GM10248 (cell line): ENCODE measurements at places on chromosomes 1 and 21.

DNA sequence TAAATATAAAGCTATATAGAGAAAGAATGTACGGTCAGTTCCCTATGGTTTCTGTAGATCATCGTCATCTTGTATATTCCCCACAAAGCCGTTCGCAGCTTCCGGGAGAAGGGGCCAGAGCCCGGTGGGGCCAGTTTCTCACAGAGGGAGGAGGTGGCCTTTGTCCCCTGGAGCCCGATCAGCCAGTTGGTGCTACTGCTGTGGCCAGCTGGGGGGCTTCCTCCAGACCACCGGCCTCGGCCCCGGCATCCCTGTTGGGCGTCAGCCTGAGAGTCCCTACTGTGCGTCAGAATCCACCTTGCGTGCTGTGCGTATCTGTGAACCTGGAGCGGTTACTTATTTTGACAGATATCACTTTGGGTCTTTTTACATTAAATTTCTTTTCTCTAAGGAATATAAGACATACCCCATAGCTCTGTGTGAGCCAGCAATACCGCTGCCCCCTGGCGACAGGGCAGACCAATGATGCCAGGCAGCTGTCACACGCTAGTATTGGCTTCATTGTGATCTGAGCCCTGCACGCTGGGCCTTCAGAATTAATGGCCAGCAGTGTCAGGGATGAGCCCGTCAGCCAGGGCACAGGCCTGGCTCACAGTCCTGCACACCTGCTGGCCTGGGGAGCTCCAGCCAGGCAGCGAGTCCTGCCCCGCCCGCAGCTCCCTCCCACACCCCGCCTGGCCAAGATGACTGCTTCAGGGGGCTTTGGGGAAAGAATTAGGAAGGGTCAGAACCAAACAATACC lies 145.9 kb downstream of the PGBD5 start:
- no peak for DNase-seq

- DNase-seq: no peak
Observed at GRCh38 chr1:3439346-3440299, 14.8 kb upstream of the ARHGEF16 start.

DNA sequence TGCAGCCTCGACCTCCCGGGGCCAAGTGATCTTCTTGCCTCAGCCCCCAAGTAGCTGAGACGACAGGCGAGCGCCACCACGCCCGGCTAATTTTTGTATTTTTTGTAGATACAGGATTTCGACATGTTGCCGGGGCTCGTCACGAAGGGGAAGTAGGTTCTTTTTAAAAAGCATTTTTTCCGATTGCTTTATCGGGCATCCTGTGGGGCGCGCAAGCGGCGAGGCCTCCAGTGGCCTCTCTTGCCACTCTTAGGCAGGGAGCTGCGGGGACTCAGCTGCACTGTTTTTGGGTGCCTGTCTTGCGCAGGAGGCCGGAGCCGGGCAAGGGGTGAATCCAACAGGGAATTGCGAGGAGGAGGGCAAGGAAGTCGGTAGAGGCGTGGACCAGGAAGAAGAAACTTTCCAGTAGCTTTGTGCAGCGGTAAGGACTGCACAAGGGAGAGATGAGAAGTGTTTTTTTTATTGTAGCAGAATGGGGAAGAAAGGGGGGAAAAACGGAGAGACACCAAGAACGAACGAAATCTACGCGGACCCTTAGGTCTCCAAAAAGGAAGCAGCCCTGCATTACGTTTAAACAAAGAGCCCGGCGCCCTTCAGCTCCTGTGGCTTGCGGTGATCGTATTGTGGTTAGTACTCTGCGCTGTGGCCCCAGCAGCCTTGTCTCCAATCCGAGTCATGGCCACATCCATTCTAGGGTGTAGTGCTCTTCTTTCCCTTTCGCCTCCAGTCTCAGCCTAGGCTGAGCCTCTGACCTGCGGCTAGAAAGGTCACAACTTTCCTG lies 164.8 kb downstream of the PPIAL4G start:
- DNase-seq: peak; percentile 69

DNA sequence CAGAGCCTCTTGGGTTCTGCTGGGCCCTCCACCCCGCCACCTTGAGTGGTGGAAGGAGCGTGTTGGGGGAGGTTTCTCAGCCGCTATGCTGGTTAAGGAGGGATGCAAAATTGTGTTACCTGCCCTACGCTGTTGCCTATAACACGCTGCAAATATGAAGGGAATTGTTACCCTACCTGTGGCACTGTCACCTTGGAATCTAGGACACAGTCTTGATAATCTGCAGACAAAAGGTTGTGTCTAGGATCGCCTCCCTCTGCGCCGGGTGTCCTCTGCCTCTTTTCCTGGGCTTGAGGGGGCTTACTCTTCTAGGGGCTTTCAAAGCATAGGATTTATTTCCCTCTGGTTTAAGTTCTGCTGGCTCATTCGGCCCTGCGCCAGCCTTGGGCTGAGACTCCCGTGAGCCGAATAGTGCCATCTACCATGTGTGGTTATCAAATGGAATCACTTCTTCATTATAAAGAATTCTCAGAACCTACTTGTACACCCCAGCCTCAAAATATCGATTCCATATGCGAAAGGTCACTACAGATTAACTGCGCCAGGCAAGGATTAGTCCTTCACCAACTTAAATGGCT lies 697 bp downstream of the SLC22A15 start:
- DNase-seq: no peak

GRCh38 chr1:244730153-244730933 lies 77.4 kb downstream of the DESI2 start:
- DNase-seq: peak; percentile 37

- DNase-seq: no peak
Observed at GRCh38 chr1:207960346-207960745, 49.4 kb upstream of the CD34 start.

- DNase-seq: no peak
Observed at GRCh38 chr1:79781261-79781660, 774.7 kb upstream of the ADGRL4 start.

DNA sequence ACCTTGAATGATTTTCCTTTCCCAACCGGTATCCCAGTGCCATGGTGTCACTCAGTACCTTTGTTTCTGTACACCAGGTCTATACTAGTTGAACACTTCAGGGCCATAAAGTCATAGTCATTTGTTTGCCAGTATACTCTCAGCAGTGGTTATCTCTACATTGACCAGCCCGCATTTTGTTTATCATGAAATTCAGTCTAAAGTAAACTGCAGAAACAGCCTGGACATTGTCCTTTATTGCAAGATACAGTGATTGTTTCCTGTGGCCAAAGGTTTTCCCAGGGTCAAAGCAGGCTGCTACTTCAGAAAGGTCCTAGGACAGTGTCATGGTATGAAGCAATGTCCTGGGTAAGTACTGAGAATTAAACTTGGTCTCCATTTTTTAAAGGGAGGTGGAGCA lies 407.4 kb downstream of the RWDD3 start:
- no peak for DNase-seq

DNA sequence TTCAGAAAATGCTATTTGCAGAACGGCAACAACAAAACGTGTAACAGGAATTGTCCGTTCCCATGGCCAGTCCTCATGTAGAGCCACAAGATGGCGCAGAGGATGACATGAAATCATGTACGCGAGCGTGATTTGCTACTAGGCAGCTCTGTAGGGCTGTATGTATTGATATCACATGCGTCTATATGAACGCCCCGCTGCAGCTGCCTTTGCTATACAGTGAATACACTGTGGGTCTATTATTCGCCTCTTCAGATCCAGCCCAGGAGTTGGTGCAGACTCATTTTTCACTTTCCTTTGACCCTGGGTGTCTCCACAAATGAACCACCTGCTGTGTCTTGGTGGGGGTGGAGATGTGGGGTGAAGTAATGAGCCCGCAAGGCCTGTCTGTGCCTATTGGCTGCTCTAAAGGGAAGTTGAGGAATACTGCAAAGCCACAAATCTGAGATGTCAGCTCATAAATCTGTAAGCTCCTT lies 361.5 kb downstream of the KIF26B start:
- no peak for DNase-seq

GRCh38 chr1:234405676-234406075 lies 32.4 kb downstream of the COA6 start:
- no peak for DNase-seq

DNA sequence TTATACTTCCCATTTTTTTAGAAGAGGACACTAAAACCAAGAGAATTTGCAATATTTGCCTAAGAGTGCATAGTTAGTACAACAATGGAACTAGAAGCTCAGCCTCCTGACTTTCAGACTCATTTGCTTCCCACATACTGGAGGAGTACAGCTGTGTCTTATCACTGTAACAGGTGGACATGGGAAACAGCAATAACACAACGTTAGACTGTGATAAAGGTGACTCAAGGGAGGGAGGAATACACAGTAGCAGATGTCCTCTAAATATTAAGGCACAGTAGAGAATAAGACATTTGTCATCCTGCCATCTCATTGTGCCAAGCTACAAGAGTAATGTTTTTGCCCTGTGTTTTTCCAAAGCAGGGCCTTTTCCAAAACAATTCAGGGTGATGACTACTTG lies 55.4 kb upstream of the JAK1 start:
- no peak for DNase-seq

- DNase-seq: no peak
Observed at GRCh38 chr1:8332806-8333205, 14.9 kb downstream of the SLC45A1 start.

- no peak for DNase-seq
Observed at GRCh38 chr1:74340656-74341055, 105.5 kb downstream of the TNNI3K start.

- no peak for DNase-seq
Observed at GRCh38 chr21:38729754-38730379, 75.9 kb upstream of the ETS2 start.

- DNase-seq: no peak
Observed at GRCh38 chr1:18531503-18531845, 50.7 kb downstream of the KLHDC7A start.

DNA sequence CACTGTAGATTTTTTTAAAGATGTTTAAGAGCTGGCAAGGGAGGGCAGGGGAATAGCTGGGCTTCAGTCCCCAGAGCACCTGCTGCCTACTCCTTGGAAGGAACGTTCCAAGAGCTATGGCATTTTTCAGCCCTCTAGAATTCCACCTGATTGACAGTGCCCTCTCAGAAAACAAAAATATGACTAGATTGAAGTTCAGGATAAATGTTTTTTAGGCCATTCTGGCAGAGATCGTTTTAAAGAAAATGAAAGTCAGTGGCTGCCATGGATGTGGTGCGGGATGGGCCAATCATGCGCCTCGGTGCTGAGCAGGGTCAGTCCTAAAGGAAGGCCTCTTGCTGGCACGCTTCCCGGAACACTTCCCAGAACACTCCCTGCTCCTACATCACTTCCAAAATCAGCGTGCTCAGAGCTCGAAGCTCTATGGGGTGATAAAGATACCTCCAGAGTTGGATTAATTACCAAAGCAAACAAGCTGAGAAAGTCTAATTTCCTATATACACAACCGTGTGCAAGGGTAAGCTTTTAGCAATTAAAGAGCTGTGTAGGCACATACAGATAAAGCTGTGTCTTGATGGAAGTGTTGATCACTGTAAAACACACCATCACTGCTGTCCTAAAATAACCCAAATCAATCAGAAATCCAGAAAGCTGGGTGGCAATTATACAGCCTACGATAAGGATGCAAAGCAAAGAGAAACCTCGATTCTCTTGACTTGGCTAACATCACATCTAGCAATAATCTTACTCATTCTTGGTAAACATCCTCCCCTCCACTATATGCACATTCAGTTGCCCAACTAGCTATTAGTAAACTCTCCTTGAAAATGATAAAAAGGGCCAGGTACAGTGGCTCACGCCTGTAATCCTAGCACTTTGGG lies 34.6 kb downstream of the TGFBR3 start:
- DNase-seq: no peak

DNA sequence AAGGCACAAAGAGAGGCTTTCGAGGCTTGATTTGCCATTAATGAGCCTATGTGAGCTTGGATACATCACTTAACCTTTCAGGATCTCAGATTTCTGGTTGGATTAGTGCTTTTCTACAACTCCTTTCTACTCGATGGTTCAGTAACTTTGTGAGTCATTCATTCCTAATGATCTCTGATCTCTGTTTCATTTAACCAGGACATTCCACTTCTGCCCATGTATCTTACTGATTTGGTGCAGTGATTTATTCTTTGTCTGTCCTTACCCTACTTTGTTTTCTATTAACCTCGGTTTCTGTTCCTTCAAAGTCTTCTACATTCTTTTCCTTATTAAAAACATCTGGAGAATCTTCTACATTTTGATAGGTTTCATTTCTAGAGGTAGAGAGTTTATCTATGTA lies 94.6 kb upstream of the ZBTB18 start:
- no peak for DNase-seq

DNA sequence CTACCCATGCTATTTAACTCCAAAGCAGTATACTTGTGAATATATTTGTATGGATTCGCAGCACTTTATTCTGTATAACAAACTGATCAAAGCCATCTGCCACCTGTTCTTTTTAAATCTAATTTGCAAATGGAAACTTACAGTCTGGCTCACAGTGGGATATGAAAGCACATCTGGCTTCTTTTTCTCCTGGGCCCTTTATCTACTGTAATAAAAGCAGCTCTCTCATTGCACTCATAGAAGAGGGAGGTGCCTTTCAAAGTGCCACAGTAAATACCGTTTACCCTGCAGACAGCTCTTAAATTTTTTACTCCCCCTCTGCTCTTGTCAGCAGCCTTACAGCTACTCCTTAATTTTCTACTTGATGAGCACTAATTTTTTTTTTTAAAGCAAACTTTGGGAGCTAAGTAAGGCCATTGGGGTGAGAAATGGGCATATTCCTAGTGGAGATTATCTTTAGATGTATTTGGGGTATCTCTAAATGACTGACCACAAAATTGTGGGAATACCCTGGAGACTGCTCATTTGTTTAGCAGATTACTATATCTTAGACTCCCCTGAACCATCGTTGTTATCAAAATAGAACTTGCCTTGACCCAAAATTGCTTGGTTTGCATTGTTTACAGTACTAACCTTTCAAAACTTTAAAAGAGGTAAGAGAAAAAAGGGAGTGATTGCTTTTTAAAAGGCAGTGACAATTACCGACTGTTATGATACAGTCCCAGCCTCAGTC lies 110.1 kb downstream of the VPS13D start:
- no peak for DNase-seq

DNA sequence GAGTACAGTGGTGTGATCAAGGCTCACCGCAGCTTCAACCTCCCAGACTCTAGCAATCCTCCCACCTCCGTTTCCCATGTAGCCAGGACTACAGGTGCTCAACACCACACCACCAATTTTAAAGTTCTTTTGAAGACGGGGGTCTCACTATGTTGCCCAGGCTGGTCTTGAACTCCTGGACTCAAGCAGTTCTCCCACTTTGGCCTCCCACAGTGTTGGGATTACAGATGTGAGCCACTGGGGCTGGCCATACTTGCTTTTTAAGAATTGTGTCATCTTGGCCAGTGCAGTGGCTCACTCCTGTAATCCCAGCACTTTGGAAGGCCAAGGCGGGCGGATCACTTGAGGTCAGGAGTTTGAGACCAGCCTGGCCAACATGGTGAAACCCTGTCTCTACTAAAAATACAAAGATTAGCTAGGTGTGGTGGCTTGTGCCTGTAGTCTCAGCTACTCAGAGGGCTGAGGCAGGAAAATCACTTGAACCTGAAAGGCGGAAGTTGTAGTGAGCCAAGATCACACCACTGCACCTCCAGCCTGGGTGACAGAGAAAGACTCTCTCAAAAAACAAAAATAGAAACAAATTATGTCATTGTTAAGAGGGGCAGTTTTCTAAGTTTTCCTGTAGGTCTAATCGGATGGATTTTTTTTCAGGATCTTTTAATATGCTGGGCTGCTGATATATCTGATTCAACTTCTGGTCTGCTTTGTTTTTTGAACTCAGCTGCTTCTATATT lies 18.7 kb downstream of the AK4 start:
- DNase-seq: no peak
